ENCODE measurements at places on chromosomes 6 and 20.

DNA sequence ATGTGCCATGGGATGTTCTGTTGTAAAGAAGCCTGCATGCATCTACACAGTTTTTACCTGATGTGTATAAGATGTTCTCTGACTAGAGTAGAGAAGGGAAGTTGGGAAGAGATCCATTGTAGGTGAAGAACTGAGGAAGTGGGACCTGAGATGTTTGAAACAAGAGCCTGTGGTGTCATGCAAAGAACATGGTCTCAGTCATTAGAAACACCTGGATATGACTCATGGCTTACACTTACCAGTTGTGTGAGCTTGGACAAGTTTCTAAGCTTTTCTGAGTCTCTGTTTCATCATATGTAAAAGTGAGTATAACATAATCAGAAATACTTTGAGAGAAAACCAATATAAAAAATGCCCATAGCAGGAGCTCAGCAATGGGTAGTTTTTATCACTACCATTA, 51.9 kb upstream of the SEC63 start:
- DNase-seq: no peak

GRCh38 chr6:144262470-144263369, 22.4 kb upstream of the UTRN start:
- DNase-seq: no peak

DNA sequence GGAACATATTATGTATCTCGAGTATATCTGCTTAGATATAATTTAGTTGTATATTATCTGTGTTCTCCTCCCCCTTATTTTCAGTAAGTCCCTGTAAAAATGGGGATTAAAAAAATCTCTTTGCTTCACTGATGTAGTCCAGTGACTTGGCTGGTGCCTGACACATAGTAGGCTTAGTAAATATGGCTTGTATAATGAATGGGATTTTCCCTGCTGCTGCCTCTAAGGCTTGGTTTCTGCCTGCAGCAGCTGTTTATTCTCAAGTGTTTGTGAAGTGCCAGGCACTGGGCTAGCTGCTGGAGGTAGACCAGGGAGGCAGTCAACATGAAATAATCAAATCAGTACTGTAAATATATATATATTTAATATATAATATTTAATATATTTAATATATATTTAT, 1.6 kb upstream of the ZFP64 start:
- DNase-seq: no peak

DNA sequence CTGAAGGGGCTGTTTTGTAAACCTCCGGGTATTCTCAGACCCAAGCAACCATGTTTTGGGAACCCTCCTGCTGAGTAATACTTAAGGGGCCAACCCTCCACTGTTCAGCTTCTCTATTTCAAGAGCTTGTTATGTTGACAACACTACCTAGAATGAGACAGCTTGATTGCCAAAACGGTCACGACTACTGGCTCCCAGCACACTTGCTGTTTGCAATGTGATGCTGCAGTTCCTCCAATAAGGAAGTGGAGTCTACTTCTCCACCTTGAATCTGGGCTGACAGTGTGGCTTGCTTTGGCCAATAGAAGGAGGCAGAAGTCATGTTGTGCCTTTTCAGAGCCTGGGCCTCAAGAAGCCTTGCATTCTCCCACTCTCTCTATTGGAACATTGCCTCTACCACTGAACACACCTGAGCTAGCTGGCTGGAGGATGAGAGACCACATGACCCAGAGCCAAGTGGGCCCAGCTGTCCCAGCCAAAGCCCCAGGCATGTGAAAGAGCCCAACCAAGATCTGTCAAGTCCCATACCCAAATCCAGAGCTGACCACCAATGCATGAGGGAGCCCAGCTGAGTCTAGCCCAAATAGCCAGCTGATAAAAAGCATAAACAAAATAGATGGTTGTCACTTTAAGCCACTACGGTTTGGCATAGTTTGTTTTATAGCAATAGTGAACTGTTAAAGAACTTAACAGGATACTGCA, 108.0 kb downstream of the PRND start:
- no peak for DNase-seq

DNA sequence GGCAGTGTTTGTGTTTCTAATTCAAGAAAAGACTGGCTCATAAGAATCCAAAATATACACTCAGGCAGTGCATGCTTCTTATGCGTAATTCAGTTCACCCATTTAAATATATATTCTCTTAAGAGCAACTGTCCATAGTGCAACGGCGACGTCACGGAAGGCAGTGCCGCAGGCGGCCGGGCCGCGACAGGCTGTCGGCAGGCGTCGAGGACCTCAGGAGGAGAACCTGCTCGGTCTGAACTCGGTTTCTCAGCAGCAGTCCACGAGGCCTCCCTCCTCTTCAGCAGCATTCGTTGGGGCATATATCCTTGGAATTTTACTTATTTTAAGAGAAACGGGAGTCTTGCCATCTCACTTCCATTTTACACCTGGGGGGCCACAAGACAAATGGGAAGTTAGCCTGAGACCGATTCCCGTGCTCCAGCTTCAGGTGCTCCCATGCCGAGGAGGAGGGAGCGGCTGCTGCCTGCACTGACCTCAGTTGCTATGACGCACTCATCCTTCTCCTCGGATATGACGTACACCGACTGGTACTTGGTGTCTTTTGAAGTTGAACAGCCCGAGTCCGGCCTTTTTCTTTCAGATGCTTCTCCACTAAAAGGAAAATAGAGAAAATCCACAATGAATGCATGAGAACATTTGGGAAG, 8.2 kb downstream of the DLL1 start:
- DNase-seq: no peak

GRCh38 chr20:41279546-41280225, 37.8 kb downstream of the ZHX3 start:
- DNase-seq: no peak

DNA sequence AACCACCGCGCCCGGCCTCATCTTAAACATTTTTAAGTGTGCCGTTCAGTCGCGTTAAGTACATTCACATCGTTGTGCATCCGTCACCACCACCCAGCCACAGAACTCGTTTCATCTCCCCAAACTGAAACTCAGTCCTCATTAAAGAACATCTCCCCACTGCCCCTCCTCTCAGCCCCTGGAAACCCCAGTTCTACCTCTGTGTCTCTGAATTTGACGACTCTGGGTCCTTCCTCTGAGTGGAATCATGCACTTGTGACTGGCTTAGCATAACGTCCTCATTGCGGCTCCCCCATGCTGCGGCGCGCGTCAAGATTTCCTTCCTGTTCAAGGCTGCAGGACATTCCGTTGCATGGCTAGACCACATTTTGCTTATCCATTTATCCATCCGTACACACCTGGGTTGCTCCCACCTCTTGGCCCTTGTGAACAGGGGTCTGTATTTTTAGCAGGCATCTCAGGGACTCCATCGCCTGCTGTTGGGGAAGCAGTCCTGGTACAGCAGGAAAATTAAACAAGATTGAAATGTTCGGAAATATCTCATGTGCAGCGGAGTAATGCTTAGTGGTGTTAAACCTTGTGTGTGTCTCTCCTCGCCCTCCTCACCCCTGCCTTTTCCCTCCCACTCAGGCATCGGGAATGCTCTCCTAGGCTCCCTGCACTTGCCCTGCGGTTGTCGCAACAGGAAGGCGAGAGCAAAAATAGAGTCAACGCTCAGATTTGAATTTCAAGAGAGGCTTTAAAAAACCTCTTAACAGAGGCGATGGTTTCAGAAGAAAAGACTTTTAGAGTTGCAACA, 127.9 kb downstream of the PXDC1 start:
- DNase-seq: no peak

GRCh38 chr6:84457276-84457675, 229.8 kb upstream of the CEP162 start:
- no peak for DNase-seq

DNA sequence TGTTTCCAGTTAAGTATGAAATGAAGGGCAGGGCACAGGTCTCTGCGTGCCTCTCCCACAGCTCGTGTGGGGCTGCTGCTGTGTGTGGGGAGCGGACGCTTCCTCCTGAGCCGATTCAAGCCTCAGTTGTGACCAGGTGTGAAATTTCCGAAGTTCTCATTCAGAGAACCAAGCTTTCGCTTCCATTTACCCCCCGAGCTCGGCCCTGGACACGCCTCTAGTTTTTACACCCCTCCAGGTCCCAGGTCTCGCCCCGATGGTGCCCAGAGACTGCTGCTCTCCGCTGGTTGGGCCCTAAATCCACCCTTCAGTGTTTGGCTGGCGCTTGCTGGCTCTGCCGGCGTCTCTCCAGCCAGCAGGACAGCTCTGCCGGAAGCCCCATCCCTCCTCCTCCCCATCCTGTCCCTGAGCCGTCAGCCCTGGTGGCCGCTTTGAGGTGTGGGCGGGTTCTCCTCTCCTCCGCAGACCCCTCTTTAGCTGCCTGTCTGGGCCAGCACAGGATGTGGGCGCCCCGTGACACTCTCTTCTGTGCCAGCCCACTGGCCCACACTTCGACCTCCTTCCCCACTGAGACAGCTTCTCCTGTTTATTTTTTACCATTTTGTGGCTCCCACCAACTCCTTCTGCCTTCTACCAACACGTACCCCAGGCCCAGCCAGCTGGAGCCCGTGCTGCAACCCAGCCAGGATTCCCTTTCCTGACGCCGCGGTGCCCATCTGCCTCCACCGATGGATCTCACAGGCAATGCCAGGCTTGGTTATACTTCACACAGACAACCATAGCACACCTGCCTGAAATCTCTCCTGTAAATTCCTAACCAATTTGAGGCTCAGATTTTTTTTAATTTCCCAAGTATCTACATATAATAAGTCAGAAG, 142.8 kb downstream of the DLL1 start:
- no peak for DNase-seq

DNA sequence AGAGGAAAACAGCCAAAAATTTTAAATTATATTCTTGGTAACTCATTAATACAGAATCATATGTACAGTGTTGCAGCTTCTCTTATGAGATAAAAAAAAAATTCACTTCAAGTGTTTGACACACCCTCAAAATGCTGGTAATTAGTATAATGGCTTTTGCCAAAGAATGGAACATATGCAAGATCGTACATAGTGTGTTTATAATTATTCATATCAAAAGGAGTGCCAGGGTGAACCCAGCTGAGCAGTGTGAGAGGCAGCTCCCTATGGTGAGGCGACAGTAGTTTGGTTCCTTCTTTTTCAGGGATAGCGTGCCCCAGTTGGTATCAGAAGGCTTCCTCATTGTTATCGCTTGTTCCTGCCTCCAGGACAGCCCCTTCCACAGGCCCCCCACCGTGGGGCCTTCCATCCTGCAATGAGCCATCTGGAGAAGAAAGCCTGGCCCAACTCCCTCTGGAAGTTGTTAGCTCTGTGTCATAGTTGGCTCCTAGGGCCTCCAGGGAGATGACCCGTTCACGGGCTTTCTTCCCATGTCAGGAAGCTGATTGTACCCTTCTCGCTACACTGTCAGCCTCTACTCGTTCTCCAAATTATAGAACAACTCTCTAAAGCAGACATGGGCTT, 150.7 kb downstream of the FRK start:
- DNase-seq: no peak

- DNase-seq: no peak
Measured at GRCh38 chr6:128172752-128173682, 272.2 kb upstream of the THEMIS start.

- peak; percentile 6 for DNase-seq
Measured at GRCh38 chr20:16017656-16018055, 555.6 kb downstream of the KIF16B start.

DNA sequence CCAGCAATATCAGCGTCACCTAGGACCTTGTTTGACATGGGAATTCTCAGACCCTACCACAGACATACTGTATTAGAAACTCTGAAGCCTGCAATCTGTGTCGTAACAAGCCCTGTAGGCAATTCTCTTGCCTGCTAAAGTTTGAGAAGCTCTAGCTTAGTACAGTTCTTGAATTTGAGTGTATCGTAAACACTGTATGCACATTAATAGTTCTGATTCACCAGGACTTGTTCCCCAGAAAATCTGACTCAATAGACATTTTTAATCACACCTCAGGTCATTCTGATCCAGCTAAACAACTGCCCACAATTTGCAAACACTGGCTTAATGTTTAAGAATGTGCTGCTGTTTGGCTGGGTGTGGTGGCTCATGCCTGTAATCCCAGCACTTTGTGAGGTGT, 414.3 kb downstream of the TFAP2A start:
- no peak for DNase-seq

DNA sequence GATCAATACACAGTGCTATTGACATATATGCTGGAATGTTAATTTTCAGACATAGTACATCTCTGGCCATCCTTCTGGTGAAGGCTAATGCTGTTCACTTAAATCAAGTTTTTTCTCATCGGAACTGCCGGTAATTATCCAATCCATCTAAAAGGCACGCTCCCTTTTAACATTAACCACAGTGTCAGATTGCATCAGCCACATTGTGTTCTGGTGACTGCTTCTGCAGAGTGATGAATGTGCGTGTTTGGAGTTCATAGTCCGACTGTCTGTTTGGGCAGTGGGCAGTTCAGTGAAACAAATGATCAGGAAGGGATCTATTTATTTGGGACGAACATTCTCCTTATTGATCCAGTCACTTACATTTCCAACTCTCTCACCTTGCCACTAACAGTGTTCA, 49.5 kb downstream of the SOBP start:
- DNase-seq: no peak

DNA sequence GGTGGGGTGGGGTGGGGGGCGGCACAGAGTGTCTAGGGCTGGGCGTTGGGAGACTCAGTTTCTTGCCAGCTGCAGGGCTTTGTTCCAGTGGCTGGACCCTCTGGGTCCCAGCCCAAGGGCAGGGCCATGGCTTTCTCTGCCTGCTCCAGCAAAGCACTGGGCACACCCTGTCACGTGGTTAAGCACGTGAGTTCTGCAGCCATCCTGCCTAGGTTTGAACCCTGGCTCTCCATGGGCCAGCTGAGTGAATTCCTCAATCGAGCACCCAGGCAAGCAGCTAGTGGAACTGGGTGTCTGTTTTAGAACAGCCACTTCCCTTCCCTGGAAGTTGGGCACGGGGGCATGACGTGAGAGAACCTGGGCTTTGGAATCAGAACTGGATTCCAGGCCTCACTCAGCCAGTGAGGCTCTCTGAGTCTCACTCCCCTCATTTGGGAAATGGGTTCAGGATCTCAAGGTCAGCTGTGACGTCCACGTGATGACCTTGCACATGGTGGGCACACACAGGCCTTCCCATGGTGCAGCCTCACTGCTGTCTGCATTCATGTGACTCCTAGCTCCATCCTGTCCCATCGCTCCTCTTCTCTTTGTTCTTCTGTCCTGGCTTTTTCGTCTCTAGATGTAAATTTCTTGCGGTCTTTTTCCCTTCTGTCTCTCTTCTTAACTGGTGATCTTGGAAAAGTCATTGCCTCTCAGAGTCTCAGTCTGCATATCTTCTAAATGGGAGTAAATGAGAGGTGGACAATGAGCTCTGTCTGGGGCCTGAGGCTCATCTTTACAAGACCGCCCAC, 45.9 kb downstream of the NOL4L start:
- DNase-seq: no peak

GRCh38 chr20:36856691-36857635, 19.0 kb upstream of the TLDC2 start:
- DNase-seq: peak; percentile 90

Measured in foreskin melanocyte (primary cell).